ENCODE measurements at places on chromosomes 5 and 9.

DNA sequence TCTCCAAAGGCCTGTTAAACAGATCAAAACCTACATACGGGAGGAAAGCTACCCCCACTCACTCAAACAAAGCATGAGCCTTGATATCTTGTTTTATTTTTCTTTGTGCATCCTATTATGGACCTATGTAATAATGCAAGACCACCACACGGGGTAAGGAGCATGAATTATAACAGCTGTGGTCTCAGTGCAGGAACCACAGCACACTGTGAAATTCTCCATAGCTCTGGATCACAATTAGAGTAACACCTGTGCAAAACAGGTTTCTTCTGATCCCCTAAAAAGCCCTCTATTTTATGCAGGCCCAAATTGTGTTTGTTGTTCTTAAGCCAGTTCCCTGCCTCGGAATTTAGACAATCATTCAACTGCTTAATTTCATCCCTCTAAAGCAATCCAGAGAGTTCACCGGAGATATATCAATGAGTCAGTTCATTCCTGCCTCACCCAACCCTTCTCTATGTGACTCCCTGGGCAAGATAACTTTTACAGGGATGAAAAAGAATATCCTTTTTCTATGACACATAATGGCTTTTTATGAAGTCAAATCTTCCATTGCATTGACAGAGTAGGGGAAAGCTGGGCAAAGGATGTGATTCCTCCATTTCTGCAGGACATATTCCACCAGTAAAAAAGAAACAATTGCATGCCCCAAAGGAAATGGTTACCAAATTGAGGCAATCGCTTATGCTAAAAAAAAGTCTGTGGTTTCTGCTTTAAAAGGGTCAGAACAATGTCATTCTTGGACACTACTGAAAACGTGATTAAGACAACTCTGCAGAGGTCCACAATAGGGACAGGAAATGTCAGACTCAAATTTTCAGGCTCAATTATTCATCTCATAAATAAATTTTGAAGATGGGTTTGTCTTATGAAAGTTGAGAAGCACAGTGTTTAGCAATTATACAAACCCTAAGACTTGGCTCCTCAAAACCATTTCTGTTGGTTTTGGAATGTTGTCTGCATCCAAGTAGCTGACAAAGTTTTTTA, 41.6 kb upstream of the FST start:
- DNase-seq: no peak

DNA sequence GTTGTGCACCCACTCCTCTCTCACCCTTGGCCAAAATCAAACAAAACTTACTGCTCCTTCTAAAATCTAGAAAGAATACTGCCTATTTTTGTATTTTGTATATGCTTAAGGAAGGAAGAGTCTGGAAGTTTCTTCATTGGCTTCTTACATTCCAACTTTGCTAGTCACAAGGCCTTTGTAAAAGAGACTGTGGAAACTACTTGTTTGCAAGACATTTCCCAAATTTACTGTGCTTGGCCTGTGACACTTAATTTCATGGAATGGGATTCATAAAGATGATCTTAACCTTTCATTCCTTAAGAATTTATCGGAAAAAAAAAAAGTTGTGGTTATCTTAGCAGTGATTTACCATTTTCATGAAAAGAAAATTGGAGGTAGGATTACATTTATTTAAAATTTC, 208.9 kb downstream of the VPS13A start:
- no peak for DNase-seq

GRCh38 chr9:121660367-121660766, 8.9 kb downstream of the DAB2IP start:
- no peak for DNase-seq

DNA sequence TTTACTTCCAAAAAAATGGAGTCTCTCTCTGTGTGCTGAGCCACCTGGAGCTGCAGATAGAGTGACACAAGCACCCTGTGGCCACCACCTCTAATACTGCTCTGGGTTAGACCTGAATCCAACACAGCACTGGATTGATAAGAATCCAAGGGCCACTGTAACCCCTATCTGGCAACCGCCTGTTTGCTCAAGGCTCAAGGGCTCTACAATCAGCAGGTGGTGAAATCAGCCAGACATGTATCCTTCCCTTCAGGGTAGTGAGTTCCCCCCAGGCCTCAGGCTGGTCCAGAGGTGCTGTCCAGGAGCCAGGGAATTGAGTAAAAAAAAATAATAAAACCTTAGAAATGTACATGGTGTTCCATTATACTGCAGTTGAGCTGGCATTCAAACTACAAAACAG, 509.0 kb downstream of the KIF4B start:
- DNase-seq: no peak

- no peak for DNase-seq
Measured at GRCh38 chr9:23622396-23622795, 203.6 kb downstream of the ELAVL2 start.

GRCh38 chr9:107627781-107628180, 138.2 kb upstream of the KLF4 start:
- no peak for DNase-seq

- no peak for DNase-seq
Measured at GRCh38 chr5:174725261-174725990, 1.0 kb downstream of the MSX2 start.

GRCh38 chr9:34976441-34976840, 13.1 kb upstream of the DNAJB5 start:
- DNase-seq: no peak

- no peak for DNase-seq
Measured at GRCh38 chr9:136051837-136052471, 43.1 kb downstream of the NACC2 start.

DNA sequence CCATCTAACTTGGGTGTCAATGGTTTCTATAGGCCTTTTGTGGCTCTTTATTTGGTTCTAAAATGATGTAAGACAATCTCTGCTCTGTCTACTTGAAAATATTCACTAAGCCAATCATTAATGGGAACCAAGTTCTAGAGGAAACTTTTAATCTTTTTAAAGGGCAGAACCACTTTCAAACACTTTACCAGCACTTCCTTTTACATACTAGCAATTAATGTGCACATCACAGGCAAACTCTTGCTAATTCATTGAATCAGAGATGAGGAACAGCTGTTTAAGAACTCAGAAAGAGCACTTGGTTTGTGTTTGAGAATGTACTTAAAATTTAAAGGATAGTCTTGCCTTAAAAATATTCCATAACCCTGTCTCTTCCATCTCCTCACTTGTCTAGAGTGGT, 83.4 kb downstream of the PAPPA start:
- DNase-seq: no peak

DNA sequence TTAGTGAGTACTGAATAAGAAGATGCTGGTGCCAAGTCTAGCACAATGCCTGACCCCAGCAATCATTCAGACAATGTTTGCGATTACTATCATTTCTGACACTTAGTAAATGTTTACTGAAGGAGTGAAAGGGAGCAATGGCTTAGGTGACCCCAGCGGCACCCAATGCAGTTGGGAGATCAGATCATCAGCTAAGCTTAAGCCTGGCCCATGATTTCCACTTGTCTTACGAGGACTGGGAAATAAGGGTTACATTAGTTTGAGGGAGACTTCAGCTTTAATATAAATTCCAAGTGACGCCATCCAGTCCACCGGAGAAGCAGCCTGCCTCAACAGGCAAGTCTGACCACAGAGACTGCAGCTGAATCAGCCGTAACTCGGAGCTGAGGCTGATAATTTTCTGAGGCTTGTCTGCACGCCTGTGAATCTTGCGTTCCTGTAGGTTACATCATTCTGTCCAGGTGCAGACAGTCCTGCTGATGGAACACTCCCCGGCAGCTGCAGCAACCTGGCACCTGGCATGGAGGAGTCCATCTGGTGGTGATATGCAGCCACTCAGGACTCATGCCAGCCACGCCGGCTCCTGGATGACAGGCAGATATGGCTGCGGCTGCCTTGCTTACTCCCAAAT, 34.9 kb upstream of the FGF1 start:
- DNase-seq: no peak

DNA sequence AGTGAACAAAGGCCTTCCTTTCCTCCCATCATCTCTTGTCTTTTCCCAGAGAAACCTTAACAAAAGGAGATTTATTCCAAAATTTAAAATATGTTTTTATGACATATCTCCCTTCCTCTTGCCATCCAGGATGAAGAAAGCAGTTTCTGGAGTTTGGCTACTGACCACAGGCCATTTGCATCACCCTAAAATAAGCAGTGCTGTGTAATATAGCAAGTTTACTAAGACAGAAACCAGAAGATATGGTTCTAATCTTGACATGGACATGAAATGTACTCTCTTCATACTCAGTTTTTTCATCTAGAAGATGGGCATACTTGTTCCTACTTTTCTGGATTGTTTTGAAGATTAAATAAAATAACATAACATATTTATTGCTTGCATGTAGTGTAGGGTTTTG, 50.2 kb upstream of the ZFAND5 start:
- DNase-seq: no peak

DNA sequence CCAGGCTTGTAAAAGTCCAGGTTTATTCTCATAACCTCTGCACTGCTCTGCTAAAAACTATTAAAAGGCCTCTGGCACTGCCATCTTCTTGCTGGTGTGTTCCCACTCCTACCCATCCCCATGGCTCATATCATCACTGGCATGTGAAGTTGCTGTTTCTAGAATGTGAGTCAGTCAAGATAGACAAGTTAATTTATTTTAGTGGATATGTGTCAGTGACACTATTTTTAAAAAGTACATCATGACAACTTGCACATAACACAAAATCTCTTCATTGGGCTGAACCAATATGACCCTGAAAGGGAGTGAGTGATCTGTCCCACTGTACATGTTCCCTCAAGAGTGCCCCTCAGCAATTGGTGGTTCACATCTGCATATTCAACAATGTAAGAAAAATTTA, 299.7 kb downstream of the NFIB start:
- DNase-seq: no peak

DNA sequence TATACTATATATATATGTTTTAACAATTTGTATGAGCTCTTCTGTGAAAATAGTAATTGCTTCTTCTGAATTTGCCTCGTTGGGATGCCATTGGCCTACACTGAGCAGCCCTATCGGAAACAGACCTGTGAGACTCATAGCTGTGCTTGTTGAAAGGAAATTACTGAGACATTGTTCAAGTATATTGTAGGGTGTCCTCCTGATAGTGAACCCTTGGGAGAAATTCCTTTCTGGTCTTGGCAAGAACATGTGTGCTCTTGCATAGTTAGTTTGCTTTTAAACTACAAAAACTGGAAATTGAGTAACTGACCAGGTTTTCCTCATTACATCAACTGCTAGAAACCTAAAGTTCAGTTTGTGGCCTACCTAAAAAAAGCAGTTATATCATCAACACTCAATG, 160.9 kb downstream of the LURAP1L start:
- DNase-seq: no peak

DNA sequence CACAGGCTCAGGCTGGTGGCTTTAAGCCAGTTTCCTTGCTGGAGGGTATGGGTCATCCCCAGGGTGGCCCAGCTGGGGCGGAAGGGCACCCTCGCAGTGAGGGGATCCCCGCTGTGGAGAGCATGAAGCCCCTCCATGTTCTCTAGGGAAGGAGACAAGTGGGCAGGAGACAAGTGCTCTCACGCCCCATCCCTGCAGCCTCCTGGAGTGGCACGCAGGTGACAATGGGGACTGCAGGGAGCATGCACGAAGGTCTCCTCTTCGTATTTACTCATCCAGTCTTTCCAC, 83.3 kb downstream of the GTF3C4 start:
- DNase-seq: no peak

DNA sequence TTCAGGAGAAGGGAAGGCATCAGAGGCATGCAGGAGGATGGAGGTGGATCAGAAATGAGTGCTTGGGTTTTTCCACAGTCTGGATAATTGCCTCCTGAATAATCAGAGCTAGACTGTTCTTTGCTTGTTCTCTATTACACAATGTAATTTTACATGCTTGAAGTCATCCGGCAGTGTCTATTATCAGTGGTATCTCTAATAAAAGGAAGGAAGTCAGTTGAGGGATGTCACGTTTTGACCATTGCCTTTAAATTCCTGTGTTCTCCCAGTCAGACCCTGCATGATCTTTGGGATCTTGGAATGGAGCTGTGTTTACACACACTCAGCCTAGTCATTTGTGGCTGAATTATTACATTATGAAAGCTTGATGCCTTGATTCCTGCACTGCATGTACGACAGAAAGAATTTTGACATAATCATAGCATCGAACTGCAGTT, 91.0 kb downstream of the PDE8B start:
- DNase-seq: no peak

DNA sequence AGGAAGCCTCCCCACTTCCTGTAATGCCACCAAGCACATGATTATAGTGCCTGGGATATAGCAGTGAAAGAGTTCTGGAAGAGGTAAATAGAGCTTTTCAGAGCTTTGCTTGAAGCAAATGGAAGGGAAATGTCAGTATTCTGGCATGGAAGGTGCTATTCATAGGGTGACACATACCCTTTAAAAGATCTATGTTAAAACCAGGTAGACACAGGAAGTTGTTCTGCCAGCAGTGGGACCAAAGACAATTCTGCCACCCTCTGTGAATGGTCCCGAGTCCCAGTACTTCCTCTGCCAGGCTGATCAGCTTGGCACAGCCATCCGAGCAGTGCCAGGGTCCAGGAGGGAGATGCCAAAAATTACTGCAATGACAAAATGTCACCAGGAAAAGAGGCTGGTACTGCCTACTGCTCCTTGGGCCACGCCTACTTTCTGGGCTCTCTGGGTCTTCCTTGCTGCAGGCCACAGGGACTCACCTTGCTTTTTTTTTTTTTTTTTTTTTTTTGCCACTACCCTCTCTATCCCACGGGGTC, 26.7 kb downstream of the GARNL3 start:
- no peak for DNase-seq

- no peak for DNase-seq
Measured at GRCh38 chr9:85331626-85332025, 410.1 kb downstream of the AGTPBP1 start.

DNA sequence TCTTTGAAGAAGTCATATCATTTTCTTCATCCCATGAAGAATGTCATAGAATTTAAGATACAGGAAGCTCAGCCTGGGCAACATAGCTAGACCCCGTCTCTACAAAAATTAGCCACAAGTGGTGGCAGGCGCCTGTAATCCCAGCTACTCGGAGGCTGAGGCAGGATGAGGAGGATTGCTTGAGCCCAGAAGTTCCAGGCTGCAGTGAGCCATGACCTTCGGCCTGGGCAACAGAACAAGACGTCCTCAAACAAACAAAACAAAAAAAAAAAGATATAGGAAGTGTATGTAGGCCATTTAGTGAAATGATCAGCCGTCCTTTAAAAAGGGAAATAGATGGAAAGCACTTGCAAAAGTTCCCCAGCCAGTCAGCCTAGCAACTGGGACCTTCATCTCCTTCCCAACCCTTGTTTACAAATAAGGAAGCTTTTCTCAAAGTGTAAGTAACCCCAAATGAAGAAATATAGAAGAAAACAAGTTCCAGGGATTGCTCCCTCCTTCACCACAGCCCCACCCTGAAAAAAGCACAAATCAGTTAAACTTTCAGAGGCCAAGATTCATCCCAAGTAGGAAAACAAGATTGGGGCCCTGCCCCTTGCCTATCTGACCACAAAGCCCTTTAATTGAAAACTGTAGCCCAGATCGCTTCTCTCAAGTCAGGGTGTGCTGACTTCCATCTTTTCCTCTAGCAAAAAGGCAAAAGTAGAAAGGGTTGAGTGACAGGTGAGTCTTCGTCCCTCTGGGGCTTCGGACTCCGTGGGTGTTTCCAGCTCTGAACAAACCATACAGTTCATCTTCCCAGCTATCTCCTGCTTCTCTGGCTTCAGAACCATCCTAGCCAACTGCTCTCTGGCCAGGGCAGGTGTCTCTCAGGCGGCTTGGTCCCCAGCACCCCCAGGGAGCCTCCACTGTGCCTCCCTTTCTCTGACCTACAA, 1.2 kb downstream of the SLC31A2 start:
- no peak for DNase-seq

- DNase-seq: no peak
Measured at GRCh38 chr5:133409210-133409674, 203.1 kb downstream of the FSTL4 start.

- no peak for DNase-seq
Measured at GRCh38 chr5:72141440-72142355, 34.4 kb downstream of the MAP1B start.

GRCh38 chr5:153404747-153405146, 85.7 kb upstream of the GRIA1 start:
- no peak for DNase-seq
